ENCODE measurements at places on chromosomes 7 and 10.

DNA sequence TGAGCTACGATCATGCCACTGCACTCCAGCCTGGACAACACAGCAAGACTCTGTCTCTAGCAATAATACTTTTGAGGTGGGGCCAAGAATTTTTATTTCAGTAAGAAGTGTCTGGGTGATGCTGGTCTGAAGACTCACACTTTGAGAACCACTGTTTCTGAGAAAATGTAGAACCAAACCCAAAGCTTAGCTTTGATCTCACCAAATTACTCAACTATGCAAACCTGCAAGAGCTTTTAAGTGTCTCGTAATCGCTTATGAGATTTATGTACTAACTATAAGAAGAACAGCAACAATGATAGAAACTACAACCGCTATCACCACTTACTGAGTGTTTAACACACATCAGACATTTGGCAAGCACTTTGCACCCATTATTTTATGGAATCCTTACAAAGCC is 29.5 kb downstream of the APBB1IP start:
- DNase-seq, result no peak

GRCh38 chr10:86729677-86730076 is 26.7 kb upstream of the BMPR1A start:
- no peak for DNase-seq

DNA sequence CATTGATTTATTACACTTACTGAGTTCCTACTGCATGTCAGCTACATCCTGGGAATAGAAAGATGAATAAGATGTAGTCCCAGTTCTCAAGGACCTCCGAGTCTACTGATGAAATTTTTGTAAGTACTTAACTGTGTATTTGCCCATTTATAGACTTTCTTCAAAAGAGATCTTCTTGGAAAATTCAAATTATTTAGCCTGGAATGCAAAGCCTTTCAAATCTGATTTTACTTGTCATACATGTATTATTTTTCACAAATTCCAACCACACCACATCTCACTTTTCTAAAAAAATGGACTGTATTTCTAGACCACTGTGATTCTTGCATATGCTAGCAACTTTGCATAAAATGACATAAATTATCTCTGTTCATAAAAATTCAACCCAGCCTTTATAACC is 581.3 kb downstream of the ATRNL1 start:
- DNase-seq, result no peak

GRCh38 chr10:10222304-10222841 is 795.3 kb upstream of the CELF2 start:
- no peak for DNase-seq

DNA sequence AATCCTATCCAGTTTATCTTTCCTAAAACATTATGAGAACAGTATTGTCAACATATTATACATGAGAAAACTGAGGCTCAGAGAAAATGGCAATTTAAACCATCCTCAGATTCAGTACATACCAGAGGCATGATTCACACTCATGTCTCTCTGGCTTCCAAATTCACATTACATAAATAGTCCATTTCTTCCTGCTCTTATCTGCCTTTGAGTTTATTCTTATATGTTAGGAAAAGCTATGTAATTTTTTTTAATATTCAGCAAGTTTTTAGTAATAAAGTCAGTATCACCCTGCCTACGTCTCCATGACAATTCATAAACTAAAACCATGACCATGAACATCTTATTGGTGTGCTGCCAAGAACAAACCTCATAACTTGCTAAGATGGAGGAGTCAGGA is 1260.2 kb upstream of the SORCS1 start:
- no peak for DNase-seq

DNA sequence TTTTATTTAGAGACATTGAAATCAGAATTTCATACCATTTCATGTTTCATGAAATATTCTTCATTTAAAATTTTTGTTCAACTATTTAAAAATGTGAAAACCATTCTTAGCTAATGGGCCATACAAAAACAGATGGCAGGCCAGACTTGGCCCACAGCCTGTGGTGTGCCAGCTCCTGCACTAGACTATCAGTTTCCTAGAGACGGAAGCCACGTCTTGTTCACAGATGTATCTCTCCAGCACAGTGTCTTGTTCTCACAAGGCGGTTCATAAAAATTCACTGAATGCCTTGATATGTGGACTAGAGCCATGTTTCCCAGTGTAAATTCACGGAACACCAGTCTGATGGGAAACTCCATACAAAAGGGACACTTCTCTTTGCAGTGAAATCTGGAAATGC is 216.0 kb downstream of the KCNMA1 start:
- peak; percentile 27 for DNase-seq

- DNase-seq, result no peak
Observed at GRCh38 chr10:97644936-97645335, 4.5 kb downstream of the PI4K2A start.

DNA sequence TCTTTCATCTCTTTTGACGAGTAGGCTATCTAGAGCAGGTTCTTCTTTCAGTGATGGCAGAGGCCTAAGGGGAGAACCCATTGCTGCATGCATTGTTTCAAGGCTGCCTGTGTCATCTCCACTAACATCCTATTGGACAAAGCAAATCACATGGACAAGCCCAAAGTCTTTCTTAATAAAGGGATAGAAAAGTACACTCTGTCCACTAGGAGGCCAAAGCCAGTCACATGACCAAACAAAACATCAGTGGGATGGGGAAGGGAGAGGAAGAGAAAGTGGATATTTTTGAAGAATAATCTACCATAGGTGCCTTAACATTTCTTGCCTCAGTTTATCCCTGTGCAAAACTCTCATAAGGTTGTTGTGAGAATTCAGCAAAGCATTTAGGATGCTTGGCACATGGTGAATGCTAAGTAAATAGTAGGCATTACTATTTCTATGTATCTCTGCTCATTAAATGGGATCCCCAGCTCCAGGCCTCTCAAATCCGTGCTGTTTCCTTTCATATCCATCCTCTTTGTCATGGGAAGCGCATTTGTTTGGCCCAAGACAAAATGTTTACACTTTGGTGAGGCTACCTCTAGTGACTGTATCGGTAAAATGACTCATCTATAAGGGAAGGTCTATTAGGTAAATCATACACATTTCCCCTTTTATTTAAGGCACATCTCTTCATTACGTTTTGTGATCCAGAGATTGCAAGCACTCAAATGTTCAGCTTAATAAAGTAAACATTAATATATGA is 16.7 kb upstream of the CADPS2 start:
- DNase-seq, result no peak

- peak; percentile 61 for DNase-seq
Observed at GRCh38 chr10:95295031-95295755, 4.4 kb upstream of the PDLIM1 start.
